ENCODE measurements at places on chromosomes 3 and 15. TPM values are rescaled to one million over a fixed set of nuclear protein-coding genes. Genes with fewer than 3 reads are reported as not detected.

The ANKUB1 gene
- total RNA-seq, result not detected

The DUOXA2 gene
- total RNA-seq, result not detected

The IRAK2 gene
- total RNA-seq, result 1.6 TPM

The H1-8 gene
- total RNA-seq, result not detected

The ENTPD3 gene
- total RNA-seq, result not detected

The PTPRG gene
- total RNA-seq, result 45.5 TPM

The ZNF80 gene
- not detected for total RNA-seq

The HCN4 gene
- 0.05 TPM for total RNA-seq

The GNAT1 gene
- not detected for total RNA-seq

The DNAH12 gene
- total RNA-seq, result 0.29 TPM

The HRH1 gene
- total RNA-seq, result 30.1 TPM

The FEM1B gene
- 49.1 TPM for total RNA-seq

The CA12 gene
- total RNA-seq, result 7.9 TPM

The GPR176 gene
- 31.2 TPM for total RNA-seq

The ZNF860 gene
- total RNA-seq, result 1.5 TPM

The DOCK3 gene
- total RNA-seq, result 0.17 TPM

The PATL2 gene
- total RNA-seq, result not detected

The RPLP1 gene
- 1,418 TPM for total RNA-seq

The TRPM1 gene
- total RNA-seq, result not detected

The SETMAR gene
- total RNA-seq, result 13.1 TPM

The GOLGA8G gene
- total RNA-seq, result not detected

The CSTA gene
- not detected for total RNA-seq

The VILL gene
- 2.6 TPM for total RNA-seq

The RBP2 gene
- total RNA-seq, result not detected

The LCTL gene
- total RNA-seq, result 0.31 TPM

The TGM4 gene
- total RNA-seq, result not detected

The TMEM207 gene
- total RNA-seq, result not detected

The FOXL2 gene
- not detected for total RNA-seq

The GP9 gene
- not detected for total RNA-seq

The CLSTN2 gene
- total RNA-seq, result 63.7 TPM

The ACKR2 gene
- total RNA-seq, result 0.41 TPM

The TM4SF18 gene
- total RNA-seq, result not detected

The SPATA12 gene
- not detected for total RNA-seq
